ENCODE measurements at places on chromosomes 4 and X.

DNA sequence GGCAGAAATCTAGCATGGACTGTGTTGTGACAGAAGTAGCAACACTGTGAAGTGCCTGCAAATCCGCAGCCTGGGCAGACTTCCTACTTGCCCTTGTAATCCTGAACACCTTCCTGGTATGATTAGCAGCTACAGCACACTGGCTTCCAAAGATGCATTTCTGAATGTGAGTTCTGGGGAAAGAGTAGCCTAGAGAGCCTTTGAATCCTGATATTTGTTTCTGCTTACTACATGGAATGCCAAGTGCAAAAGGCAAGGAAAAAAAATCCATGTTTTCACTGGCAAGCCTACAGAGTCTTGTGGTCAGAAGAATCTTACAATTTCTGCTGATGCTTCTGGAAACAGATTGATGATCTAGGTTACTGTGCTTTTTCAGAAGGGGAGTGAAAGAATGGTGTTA is 223.7 kb downstream of the COL25A1 start:
- no peak for DNase-seq

- DNase-seq, result peak; percentile 39
These were observed 1.4 kb downstream of the ZNF827 start for GRCh38 chr4:145936997-145937901.

DNA sequence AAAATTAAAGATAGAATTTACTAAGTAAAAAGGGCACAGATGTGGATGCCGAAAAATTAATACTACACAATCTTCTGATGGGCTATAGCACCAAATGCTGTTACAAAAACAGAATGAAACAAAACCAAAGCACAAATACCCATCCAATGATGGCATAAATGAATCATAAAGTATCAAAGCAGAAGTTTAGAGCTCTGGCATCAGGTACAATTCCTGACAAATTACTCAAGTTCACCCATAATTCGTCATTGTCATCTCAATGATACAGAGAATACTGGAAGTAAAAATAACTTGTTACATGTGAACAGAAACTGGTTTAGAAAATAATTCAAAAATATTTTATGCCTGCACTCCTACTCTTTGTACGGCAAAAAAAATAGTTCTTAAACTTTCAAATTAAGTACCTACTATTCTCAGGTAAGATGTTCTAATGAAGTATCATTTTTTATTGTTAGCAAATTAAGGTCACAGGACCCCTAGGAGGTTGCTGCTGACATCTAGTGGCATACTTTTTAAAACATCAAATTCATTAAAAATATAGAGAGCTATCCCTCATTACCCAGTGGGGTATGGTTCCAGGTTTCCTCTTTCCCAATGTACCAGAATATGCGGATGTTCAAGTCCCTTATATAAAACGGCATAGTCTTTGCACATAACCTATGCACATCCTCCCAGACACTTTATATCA is 126.1 kb downstream of the INPP4B start:
- no peak for DNase-seq

- no peak for DNase-seq
These were observed 49.6 kb downstream of the LNX1 start for GRCh38 chr4:53541577-53542206.

- no peak for DNase-seq
These were observed 66.9 kb downstream of the MANBA start for GRCh38 chr4:102693861-102694260.

DNA sequence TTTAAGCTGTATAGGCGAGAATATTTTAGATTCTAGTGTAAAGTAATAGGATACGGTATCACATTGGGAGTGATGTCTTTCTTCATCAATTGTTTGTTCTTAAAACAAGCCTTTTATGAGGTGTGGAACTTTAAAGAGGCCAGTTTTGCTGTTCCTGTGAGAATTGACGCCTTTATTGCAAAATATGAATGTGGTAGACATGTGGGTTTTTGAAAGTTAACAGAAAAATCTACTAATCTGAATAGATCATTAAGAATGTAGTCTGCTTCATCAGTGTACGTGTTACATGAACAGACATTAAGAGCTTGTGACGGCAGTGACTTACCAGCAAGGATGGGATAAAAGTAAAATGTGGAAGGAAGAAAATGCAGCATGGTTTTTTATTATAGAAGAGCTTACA is 63.8 kb downstream of the STOX2 start:
- DNase-seq, result no peak

DNA sequence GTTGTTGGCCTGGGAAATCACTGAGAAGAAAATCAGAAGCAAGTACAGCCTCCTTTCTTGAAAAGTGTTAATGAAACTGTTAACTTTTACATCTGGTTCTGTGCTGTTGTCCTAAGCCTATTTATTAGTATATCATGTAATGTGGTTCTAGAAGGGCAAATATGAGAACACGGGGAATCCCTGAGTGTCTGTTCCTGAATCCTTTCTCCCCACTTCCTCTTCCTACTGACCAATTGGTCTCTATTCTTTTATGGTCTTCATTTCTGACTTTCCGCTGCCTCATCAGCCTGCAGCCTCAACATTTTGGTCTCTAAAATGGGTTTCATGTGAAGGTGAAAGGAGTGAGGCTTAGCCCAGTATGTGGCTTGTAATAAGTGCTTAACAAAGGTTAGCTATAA is 159.9 kb upstream of the MAMLD1 start:
- DNase-seq, result no peak

GRCh38 chr4:89070041-89070440 is 13.1 kb upstream of the FAM13A start:
- DNase-seq, result no peak

- no peak for DNase-seq
These were observed 44.8 kb downstream of the HMGB2 start for GRCh38 chr4:173289353-173289727.

- DNase-seq, result no peak
These were observed 38.7 kb downstream of the NLGN3 start for GRCh38 chrX:71183341-71183740.

DNA sequence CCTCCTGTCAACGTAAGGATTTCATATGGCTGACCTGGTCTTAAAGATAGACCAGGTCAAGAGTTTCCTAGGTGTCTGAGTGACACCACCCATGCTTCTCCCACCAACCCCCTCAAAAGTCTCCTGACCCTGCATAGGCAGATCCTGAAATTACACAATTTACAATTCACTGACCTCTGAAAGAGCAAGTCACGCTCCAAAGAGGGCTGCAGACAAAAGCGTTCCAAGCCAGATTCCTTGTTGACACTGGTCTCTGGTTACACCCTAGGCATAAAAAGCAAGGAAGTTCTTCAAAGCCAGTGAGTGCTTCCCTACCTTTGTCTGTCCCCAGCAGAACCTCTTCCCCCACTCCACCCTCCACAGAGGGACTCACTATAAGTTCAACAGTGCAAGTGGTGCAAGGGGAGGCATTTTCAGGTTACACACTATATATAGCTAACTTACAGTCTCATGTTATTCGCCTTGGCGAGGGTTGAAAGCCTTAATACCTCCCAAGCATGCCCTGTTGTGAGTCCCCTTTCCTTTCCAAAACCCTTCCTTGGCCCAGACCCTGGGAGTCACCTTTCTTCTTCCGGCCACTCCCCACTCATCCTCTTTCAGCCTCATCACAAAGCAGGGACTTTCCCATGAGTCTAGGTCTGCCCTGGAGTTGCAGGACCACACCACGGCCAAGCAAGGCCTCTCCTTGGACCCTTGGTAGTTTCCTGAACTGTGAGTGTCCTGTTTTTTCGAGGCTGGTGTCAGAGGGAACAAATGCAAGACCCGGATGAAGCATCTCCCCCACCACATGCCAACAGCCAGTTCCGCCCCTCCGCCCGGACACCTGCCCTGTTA is 58.0 kb upstream of the KLF3 start:
- no peak for DNase-seq

GRCh38 chr4:143302536-143302935 is 34.1 kb upstream of the GAB1 start:
- no peak for DNase-seq

- no peak for DNase-seq
These were observed 108.0 kb downstream of the SLIT2 start for GRCh38 chr4:20359692-20360091.

DNA sequence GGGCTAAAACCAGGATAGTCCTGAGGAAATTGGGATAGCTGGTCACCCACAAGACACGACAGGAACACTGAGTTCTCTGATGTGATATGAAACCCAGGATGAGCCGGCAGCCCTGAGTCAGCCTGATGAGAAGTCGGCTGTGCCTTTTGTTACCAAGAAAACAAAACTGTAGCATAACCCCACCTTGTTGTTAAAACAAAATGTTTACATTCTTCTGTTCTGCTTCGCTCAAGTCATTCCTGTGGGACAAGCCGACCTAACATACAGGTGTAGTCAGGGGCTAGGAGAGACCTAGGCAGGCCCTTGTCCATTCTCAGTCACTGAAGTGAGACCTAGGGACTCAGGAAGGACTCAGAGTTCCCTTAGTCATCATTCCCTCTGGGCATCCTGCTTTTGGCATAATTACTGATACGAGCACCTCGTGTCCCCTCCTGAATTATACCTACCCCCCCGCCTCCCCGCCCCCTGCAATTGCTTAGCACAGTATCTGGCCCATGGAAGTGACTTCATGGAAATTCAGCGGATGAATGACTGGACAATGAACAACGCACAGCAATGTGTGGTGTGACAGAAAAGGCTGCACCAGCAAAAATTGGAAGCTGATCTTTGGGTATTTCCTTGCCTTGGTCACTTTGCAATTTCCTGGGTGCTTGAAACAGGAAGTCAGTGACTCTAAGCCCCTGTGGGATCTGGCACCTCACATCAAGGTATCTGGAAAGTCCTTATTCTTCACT is 31.9 kb upstream of the TLR2 start:
- DNase-seq, result no peak

- DNase-seq, result no peak
These were observed 181.9 kb downstream of the SPRY1 start for GRCh38 chr4:123578276-123579029.

DNA sequence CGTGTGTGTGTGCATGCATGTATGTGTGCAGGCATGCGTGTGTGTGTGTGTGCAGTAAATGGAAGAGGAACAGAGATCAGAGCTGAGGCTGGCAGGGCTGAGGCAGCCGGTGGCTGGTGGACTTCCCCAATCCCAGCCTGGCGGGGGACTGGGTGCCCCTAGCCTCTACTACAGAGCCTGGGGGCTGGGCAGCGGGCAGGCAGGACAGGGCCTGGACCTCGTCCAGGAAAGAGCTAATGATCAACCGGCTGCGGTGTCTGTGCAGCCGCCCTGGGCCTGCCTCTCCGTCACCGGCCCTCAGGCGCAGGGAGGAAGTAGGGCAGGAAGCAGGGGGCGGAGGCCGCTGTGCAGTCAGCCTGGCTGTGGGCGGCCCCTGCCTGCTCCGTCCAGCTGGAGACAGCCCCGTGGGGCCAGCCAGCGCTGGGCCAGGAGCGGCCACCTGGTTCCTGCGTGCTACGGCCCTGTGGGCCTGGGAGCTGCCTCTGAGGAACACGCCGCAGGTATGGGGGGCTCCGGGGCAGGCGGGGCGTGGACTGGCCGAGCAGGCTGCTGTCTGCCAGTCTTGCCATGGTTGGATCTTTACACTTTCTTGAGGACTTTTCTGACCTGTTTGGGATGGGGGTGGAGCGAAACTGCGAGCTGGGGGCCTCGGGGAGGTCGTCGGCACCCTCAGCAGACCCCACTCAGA is at the start of gene SH3TC1:
TSS of gene SH3TC1 (plus strand) at position 385 of the 688 bp plus-strand sequence. CDS start 5,905 bp downstream, outside the sequence.
- peak; percentile 29 for DNase-seq

DNA sequence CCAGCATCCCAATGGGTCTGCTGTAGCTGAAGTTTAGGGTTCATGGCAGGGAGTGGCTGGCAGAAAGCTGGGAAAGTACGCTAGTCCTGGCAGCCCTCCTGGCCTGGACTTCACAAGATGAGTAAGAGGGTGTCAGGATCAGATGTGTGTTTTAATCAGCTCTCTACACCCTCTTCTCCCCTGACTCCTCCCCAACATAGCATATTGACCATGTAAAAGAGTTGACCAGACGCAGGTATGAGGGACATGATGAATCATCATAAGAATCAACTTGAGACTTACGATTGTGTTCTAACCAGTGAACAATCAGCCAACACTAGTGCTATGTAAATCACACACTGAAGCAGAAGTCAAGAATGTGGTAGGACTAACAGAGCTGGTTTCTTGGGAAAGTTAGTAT is 5.3 kb downstream of the SOWAHB start:
- DNase-seq, result no peak

GRCh38 chrX:127300511-127300910 is 481.0 kb downstream of the PRR32 start:
- DNase-seq, result no peak

DNA sequence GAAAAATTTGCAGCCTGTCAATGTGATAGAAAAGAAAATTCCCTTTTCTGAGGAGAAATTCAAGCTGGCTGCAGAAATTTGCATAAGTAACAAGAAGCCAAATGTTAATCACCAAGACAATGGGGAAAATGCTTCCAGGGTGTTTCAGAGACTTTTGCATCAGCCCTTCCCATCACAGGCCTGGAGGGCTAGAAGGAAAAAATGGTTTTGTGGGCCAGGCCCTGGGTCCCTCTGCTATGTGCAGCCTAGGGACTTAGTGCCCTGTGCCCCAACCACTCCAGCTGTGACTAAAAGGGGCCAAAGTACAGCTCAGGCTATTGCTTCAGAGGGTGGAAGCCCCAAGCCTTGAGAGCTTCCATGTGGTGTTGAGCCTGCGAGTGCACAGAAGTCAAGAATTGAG is 23.9 kb downstream of the ZNF275 start:
- no peak for DNase-seq

DNA sequence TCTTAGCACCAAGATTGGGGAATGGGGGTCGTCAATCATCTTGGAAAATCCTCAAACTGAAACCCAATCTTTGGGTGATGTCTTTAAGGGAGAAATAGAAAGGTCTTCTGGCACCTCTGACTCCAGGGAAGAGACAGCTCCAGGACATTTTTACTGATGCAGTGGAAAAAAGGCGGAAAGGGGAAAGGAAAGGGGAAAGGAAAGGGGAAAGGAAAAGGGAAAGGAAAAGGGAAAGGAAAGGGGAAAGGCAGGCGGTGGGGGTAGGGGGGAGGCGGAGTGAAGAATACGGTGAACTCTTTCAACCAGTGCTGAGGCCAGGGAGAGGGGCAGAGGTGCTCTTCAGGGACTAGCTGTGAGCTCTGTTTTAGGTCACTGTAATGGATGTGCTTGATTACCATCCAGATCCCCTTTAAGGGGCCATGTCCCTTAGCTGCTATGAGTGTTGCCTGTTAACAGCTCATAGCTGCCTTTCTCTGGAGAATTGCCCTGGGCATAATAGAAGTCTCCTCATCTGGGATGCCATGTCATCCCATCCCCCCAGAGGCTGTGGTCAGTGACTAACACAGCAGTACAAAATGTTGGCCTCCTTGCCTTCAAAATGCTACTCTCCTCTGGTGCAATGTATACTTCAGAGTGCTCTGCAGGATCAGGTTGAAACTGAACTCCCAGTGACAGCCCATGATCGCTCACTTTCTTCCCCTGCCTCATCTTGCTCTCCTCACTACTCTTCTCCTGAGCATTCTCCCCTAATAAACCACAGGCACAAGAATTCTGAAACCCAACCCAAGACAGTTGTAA is 92.4 kb upstream of the AP1S2 start:
- DNase-seq, result no peak

GRCh38 chrX:9253211-9253610 is 211.6 kb upstream of the TBL1X start:
- no peak for DNase-seq

Data from activated CD4-positive, alpha-beta T cell treated with anti-CD3 and anti-CD28 coated beads, Interleukin-2, amount 50 U/mL, for 4 hours (primary cell).